Right lobe of liver (tissue), 6 donors: ENCODE measurements at places on chromosomes 16 and 17. TPM values are rescaled to one million over a fixed set of nuclear protein-coding genes. Genes with fewer than 3 reads are reported as not detected.

Gene KRT27
- not detected for total RNA-seq

Gene MT4
- total RNA-seq = not detected

- DNase-seq = no peak
These were observed 202.4 kb downstream of the C16orf95 start for GRCh38 chr16:87114832-87115231.

Gene ZNF750
- not detected for total RNA-seq

Gene TBC1D28
- not detected for total RNA-seq

DNA sequence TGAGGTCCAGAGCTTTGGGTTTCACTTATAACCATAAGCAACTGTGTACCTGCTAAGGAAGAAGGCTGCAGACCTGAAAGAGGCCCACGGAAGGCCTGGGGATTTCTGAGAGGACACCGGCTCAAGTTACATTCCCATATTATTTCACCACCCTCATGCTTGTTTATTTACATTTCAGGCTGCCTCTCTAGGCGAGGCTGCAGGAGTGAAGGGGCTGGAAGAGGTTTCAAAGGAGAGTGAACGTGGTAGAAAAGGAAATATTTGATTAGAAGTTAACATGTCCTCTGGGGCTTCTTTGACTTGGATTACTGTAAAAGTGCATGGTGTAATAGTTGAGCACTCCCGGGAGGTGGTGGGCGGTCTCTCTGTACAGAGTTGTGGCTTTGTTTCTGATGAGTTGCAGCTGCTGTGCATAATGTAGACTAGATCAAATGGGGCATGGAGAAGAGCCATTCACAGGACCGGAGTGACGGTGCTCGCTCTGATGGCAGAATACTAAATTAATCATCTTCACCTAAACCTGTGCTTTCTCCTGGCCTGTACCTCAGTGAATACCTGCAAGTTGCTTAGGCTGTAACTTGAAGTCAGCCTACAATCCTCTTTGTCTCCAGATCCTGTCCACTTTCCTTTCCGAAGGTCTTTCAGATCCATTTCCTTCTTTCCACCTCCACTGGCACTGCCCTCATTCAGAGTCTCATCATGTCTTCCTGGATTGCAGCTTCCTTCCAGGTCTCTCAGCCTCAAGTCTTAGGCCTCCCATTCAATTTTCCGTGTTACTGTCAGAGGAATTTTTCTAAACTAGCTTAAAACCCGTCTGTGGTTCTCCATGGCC is 1.9 kb upstream of the CPD start:
- no peak for DNase-seq

Gene TBC1D3C
- not detected for total RNA-seq

Gene TNP2
- not detected for total RNA-seq

Gene MPG
- 20.7 TPM for total RNA-seq

GRCh38 chr17:39951924-39952679 is 10.7 kb upstream of the GSDMA start:
- DNase-seq = no peak

GRCh38 chr16:974611-975261 is 4.0 kb upstream of the LMF1 start:
- DNase-seq = peak; percentile 47

DNA sequence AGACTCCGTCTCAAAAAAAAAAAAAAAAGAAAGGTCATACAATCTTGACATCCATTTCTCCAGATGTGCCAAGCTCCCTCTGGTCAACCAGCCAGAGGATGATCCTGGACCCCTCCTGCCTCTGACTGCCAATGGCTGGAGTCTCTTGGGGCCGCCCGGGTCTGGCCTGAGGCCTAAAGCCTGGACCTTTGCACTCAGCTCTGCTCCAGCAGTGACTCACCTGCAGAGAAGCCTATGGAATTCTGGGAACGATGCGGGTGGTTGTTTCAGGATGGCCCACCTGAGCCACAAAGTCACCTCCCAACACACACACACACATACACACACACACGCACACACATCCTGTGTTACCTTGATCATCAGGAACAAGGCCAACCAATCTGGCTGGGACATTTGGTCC is 64.0 kb upstream of the DNAH17 start:
- DNase-seq = no peak

Gene PRR15L
- 0.95 TPM for total RNA-seq

- no peak for DNase-seq
These were observed 1165.8 kb upstream of the GOT2 start for GRCh38 chr16:59899940-59900339.

GRCh38 chr16:53768593-53768992 is 64.6 kb downstream of the FTO start:
- no peak for DNase-seq

Gene UBALD2
- 7.3 TPM for total RNA-seq

Gene DOC2A
- total RNA-seq = 0.33 TPM

GRCh38 chr17:72970797-72971196 is 121.7 kb downstream of the SLC39A11 start:
- no peak for DNase-seq

Gene LHX1
- total RNA-seq = not detected
